Peyer's patch (tissue), 4 donors: ENCODE measurements at places on chromosomes 1 and 21. TPM values are rescaled to one million over a fixed set of nuclear protein-coding genes. Genes with fewer than 3 reads are reported as not detected.

UTS2 gene
- not detected for total RNA-seq

OR2L5 gene
- not detected for total RNA-seq

SMCP gene
- not detected for total RNA-seq

- DNase-seq: no peak
- H3K27me3 ChIP-seq: no peaks in the 10 kb centered on the region
- no peak overlapping the region for H3K4me3 ChIP-seq
Observed at GRCh38 chr21:38114717-38115333, 142.0 kb upstream of the KCNJ15 start.

DNA sequence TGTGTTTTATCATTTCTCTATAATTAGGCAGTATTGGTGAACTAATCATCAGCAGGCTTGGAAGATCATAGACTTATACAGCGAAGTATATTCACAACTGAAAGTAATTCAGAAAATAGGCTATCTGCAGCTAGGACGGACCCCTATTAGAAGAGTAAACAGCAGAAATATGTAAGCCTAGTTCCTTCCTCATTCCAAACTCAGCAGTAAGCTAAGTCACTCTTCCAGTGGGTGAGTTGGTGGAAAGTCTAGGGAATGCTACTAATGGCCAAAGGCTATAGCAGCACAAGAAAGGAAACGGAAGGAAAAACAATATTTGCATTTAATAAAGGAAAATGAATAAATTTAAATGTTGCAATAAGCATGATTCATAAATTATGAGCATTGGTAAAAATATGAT is 918.1 kb upstream of the TMPRSS15 start:
- no peak overlapping the region for H3K27ac ChIP-seq
- no peaks in the 10 kb centered on the region for H3K27me3 ChIP-seq
- no peaks in the 10 kb centered on the region for H3K36me3 ChIP-seq

- H3K4me3 ChIP-seq: peak overlapping the region; percentile 89
- H3K36me3 ChIP-seq: peaks cover 7% of the 10 kb centered on the region
- H3K27ac ChIP-seq: peak overlapping the region; percentile 80
- H3K4me1 ChIP-seq: no peaks in the 10 kb centered on the region
Observed at GRCh38 chr1:179080866-179081686, 794 bp upstream of the TOR3A start.

- H3K4me3 ChIP-seq: no peak overlapping the region
- no peak overlapping the region for H3K27ac ChIP-seq
- no peak for DNase-seq
- H3K4me1 ChIP-seq: peaks cover 9% of the 10 kb centered on the region
- peaks cover 32% of the 10 kb centered on the region for H3K36me3 ChIP-seq
Observed at GRCh38 chr1:46638921-46639320, 22.3 kb upstream of the MOB3C start.

DNA sequence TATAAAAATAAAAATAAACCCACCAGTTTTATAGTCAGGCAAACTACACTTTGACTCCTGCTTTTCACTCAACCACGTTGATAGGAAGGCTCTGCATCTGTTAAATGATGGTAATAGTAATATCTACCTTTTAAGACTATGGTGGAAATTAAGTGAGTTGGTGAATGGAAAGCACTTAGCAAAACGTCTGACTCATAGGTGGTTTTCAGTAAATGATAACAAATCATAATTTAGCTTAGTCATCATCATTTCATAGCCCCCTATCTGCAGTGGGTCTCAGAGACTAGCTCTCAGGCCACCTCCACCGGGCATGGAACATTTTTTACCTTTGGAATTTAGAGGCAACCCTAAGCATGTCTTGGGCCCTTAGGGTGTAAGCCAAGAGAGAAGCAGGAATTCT is 160.0 kb downstream of the PDE4B start:
- H3K27ac ChIP-seq: no peak overlapping the region
- H3K4me3 ChIP-seq: no peak overlapping the region
- H3K4me1 ChIP-seq: no peaks in the 10 kb centered on the region
- no peaks in the 10 kb centered on the region for H3K36me3 ChIP-seq
